BJ (cell line): ENCODE measurements at places on chromosomes 13 and 19.

DNA sequence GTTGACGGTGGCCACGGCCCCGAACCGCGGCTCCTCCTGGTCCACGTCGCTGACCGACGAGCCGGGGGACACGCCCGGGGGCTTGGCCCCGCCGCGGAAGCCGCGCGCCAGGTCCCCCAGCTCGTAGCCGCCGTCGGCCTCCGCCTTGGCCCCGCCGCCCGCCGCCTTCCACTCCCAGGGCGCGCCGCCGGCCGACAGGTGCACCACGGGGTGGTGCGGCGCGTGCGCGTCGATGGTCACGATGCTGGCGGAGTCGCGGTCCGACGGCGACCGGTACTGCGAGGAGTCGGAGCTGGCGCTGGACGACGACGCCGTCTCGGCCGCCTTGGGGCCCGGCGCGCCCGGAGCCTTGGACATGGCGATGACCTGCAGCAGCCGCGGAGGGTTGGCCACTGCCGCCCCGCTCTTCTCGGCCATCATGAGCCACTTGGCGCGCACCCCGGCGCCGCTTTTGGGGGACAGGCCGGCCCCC is 9.0 kb downstream of the PLPPR3 start:
- DNase-seq: no peak

GRCh38 chr13:40275155-40275554 is 391.3 kb downstream of the FOXO1 start:
- DNase-seq: no peak

- DNase-seq: no peak
Measured at GRCh38 chr13:30551189-30551588, 66.5 kb upstream of the USPL1 start.

GRCh38 chr19:2208975-2209374 is 27.2 kb downstream of the PLEKHJ1 start:
- DNase-seq: no peak

- no peak for DNase-seq
Measured at GRCh38 chr13:42803563-42804204, 22.3 kb downstream of the FAM216B start.

DNA sequence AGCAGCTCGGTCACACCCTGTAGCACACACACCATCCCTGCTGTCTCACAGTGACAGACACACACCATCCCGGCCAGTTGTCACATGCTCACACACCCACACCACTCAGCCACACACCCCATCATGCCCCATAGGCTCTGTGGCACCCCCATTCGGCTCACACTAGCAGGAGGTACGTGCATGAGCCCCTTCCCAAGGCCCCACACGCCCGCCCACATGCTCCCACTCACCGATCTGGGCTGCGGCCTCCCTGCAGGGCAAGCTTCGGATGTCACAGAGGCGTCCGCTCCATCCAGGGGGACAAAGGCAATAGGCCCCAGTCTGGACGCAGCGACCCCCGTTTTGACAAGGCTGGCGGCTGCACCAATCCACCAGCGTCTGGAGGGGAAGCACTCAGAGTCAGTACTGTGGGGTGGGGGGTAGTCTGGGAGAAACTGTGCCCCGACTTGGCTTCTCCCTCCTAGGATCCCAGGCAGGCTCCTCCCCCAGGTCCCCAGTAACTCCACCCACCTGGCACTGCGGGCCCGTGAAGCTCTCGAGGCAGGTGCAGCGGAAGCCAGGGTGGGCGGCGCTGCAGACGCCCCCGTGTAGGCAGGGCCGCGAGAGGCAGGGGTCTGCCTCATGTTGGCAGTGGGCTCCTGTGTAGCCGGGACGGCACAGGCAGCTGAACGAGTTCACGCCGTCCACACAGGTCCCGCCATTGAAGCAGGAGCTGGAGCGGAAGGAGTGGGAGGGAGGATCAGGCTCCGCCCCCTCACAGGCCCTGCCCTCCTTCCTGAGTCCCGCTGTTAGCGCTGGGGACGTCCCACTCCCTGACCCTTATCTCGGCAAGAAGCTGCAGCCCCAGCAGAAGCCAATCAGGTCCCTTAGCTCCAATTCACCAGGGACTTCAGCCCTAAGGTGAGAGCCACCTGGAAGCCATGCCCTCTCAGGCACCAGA is 20.1 kb downstream of the NOTCH3 start:
- DNase-seq: no peak

DNA sequence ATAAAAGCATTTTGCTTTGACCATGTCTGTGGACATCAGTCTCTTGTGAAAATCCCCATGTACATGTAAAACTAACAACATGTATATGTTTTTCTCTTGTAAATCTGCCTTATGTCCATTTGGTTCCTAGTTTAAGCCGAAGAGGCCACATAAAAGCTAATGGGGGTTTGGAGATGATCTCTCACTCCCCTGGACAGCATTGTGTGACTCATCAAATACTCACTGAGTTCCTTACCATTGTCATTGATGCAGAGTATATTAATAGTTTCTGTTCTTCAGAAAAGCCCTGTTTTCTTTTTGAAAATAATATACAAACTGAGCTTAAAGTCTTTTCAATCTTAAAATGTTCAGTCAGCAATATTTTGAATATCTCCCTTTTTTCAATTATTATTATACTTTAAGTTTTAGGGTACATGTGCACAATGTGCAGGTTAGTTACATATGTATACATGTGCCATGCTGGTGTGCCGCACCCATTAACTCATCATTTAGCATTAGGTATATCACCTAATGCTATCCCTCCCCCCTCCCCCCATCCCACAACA is 536.7 kb upstream of the HTR2A start:
- DNase-seq: no peak

- DNase-seq: no peak
Measured at GRCh38 chr19:11093689-11094238, 4.5 kb downstream of the LDLR start.

DNA sequence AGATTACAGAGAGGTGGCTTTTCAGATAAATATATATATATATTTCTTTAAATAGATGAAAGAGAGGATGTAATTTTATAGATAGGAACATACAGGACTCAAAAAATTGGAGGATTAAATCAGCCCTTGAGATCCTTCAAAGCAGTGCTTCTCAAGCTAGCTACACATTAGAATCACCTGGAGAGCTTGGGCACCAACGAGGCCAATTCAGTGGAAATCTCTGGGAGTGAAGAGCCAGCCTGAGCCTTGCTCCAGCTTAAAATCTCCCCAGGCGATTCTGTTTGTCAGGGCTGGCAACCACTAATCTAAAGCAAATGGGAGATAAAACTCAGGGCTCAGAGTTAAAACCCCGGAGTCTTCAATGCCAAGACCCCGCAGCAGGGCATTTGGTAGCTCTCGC is 15.0 kb upstream of the CLN5 start:
- DNase-seq: no peak

DNA sequence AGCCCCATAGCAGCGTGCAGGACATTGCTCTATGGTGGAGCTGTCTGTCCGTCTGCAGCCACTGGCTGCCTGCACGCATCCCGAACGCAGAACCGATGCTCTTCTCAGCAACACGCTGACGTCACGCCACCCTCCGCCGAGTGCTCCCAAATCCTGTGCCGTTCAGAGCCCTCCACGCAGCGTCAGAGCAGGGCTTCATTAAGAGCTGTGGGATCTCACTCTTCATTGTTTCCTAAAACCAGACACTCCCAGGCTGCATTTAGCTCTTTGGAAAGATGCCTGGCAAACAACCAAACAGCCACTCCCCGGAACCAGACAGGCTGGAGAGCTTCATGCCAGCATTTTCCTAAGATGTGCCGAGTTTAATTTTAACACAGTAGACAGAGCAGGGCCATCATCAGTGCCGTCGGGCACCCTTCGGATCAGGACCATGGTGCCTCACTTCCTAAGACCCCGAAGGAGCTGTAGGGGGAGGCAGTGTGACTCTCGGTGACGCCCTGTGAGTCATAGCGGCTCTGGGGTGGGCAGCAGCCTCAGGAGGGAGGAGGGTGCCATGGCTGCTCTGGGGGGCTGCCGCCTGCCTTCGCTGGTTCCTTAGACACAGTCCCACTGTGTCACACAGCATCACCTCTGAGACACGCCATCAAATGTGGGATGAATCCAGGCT is 131.5 kb upstream of the MCF2L start:
- no peak for DNase-seq

GRCh38 chr19:46764817-46765291 is 18.6 kb upstream of the STRN4 start:
- DNase-seq: no peak

DNA sequence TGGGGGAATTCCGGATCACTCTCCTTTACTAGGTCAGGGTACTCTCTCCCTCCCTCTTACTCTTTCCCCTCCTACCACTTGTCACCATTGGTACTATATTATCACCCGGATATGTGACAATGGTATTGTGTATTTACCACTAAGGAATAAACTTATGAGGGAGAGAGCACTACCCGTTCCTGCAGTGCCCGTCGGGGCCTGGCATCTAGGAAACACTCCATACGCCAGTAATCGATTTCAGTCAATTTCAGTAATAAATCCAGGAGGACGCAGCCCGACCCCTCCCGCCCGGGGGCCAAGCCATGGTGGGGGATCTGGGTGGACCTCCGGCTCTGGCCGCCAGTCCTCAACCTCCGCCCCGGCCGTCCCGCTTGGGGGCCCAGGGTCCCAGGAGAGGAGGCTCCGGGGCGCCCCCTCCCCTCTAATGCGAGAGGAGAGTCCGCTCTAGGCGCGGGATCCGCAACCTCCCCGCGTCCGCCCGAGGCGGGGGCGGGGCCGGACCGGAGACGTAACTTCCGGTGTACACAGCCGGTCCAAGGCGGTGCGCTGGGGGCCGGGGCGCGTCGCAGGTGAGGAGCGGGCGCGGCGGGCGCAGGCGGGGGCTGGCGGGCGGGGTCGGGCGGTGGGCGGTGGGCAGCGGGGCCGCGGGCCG is at the start of gene GARRE1:
Gene GARRE1, plus strand, starts transcription at position 509 of the 652 bp plus-strand sequence. CDS start 45,920 bp downstream, outside the sequence.
- DNase-seq: no peak

DNA sequence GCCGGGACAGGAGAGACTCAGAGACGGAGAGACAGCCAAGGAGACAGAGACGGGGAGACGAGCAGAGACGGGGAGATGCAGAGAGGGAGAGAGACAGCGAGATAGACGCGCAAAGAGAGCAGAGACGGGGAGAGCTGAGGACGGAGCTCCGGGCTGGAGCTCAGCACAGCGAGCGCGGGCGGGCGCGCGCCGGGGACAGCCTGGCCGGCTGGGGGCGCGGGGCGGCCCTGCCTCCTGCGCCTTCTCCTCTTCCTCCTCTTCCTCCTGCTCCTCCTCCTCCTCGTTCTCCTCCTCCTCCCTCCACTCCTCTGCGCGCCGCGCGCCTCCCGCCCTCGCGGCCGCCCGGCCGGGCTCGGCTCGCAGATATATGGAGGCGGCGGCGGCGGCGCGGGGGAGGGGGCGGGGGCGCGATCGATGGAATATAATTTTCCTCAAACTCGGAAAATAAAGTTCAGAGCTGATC is at the start of gene ERFL:
Gene ERFL, minus strand, starts transcription at position 229 of the 463 bp plus-strand sequence. CDS start 15,530 bp downstream, outside the sequence.
- no peak for DNase-seq
